ENCODE measurements at places on chromosomes 7 and 10. TPM values are rescaled to one million over a fixed set of nuclear protein-coding genes. Genes with fewer than 3 reads are reported as not detected.

The ZC3HAV1L gene
- 4.7 TPM for total RNA-seq

The FOXP2 gene
- 1.7 TPM for total RNA-seq

The FAM24B gene
- total RNA-seq: 1.6 TPM

The PTF1A gene
- total RNA-seq: not detected

DNA sequence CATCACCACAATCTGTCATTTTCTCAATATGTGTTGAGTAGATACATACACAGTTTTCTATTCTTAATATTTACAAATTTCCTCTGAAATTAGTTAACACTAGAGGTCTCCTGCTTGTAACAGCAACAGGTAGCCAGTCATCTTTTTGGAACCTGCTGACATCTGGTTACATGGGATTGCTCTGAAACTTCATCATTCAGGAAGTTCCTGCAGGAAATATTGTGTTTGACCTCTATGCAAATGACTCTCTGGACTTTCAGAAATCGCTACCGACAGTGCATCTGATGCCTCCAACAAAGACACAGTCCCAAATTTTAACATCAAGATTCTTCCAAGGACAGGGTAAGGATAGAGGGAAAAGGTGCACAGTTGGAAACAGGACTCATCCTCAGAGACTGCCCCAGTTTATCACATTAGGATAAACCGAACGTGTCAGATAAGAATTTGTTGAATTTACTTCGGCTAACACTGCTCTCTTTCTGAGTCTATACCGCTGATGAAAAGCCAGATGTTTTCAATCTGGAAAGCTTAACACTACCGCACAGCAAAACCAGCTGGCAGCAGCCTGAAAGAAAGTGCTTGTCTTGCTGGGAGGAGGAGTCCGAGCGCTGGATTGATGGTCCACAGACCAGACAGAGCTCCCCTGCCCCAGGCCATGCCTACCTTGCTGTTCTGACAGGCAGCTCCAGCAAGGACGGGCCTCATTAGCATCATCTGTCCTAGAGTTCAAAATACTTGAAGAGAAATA, 633.4 kb downstream of the PARD3 start:
- peak; percentile 70 for DNase-seq
- H3K27ac ChIP-seq: no peak overlapping the region
- 0 out of 2 replicates have a peak, but pooled peaks cover 1% of the 10 kb centered on the region for H3K4me1 ChIP-seq
- H3K36me3 ChIP-seq: no peaks in the 10 kb centered on the region
- H3K4me3 ChIP-seq: no peak overlapping the region

GRCh38 chr7:1872191-1873069, 202.4 kb downstream of the ELFN1 start:
- no peak overlapping the region for H3K4me3 ChIP-seq
- H3K36me3 ChIP-seq: peaks cover 2% of the 10 kb centered on the region
- no peaks in the 10 kb centered on the region for H3K4me1 ChIP-seq
- no peaks in the 10 kb centered on the region for H3K27me3 ChIP-seq
- no peak for DNase-seq
- no peak overlapping the region for H3K27ac ChIP-seq

DNA sequence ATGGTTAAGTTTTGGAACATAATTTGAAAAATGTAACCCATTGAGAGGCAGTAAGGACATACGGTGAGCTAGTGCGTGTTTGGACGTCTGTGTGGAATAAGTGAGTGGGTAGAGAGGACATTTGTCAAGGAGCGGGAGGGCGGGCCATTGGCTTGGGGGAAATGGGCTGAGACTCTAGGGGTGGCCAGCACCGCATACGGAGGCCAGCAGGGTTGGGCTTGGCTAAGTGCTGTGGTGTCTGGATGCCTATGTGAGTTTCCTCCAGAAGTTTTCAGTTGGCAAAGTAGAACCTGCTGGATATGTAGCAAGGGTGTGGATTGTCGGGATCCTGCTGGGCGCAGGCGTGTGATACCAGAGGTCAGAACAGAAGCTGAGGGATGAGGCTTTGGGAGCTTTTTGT, 103.0 kb downstream of the TCF7L2 start:
- peaks cover 20% of the 10 kb centered on the region for H3K4me1 ChIP-seq
- no peak overlapping the region for H3K4me3 ChIP-seq
- no peaks in the 10 kb centered on the region for H3K27me3 ChIP-seq

DNA sequence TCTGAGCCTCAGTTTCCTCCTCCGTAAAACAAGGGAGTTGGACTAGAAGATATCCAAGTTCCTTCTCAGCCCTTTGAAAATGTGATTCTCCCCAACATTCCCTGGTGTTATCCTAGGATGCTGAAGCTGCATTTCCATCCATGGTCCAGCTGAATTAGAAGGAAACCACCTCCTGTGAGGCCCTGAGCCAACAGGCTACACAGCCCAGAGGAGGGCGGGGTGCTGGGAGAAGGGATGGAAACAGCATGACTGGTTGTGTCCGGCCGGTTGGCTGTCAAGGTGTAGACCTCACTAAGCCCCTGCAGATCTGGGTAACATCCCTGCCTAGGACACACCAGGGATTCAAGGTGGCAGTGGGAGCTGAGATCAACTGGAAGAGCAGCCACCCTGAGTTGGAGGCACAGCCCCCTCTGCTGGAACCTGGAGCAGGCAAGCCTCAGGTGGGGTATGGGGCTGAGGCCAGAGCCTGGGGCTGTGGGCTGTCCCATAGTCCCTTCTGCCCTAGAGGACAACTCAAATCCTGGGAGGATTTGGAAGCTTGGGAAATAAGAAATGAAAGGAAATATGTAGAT, 72.0 kb downstream of the PAX2 start:
- H3K4me1 ChIP-seq: no peaks in the 10 kb centered on the region
- no peak overlapping the region for H3K4me3 ChIP-seq
- no peaks in the 10 kb centered on the region for H3K36me3 ChIP-seq
- H3K27me3 ChIP-seq: peaks cover 52% of the 10 kb centered on the region
- no peak overlapping the region for H3K27ac ChIP-seq
- no peak for DNase-seq

DNA sequence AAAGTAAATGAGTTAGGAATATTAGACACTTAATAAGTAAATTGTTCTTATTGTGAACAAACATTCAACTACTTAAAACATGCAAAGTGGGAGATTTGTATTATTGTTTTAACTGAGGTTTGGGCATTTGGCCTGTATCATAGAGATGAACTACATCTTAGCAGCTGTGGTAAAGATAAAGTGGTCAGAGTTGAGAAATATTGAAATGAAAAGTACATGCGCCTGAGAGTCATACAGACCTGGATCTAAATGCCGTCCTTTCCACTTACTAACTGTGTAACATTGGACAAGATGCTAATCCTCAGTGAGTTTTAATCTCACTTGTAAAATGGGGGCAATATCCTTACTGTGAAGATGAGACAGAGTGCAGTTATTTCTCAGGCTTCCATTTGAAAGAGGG, 74.5 kb downstream of the KMT2E start:
- H3K36me3 ChIP-seq: peaks cover 31% of the 10 kb centered on the region
- no peaks in the 10 kb centered on the region for H3K27me3 ChIP-seq
- no peak overlapping the region for H3K27ac ChIP-seq
- no peak for DNase-seq
- no peaks in the 10 kb centered on the region for H3K4me1 ChIP-seq

GRCh38 chr7:121537031-121537430, 140.9 kb upstream of the FAM3C start:
- H3K36me3 ChIP-seq: no peaks in the 10 kb centered on the region
- no peak overlapping the region for H3K4me3 ChIP-seq
- H3K27ac ChIP-seq: no peak overlapping the region
- DNase-seq: no peak
- H3K27me3 ChIP-seq: peaks cover 5% of the 10 kb centered on the region

DNA sequence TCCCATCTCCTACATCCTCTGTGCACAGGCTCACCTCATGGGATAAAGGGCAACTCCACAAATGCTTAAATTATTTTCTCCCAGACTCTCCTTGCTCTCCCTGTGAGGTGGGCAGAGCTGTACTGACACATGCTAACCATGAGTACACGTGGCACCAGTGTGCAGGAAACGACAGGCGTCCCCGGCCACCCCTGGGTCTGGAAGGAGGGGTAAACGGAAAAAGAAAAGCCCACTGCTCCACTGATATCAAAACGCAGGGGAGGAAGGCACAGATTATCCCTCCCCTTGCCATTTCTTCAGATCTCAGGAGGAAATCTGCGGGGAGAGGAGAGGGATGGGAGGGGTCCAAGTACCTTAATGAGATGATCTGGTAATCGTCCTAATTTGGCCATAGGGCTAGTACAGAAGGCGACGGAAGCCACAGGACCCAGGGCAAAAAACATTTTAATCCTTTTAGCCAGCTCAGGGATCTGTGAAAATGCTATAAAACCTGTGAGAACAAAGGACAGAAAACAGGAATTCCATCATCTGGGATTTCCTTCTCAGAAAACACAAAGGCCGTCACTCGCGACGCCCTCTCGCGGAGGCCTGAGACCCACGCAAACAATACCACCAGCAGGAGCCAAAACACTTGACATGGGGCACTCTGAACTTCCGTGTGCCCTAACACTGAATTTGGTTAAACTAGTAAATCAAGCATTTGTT, 17.8 kb upstream of the CH25H start:
- H3K4me3 ChIP-seq: no peak overlapping the region
- H3K27me3 ChIP-seq: no peaks in the 10 kb centered on the region
- H3K36me3 ChIP-seq: no peaks in the 10 kb centered on the region
- DNase-seq: no peak
- no peak overlapping the region for H3K27ac ChIP-seq
- no peaks in the 10 kb centered on the region for H3K4me1 ChIP-seq

DNA sequence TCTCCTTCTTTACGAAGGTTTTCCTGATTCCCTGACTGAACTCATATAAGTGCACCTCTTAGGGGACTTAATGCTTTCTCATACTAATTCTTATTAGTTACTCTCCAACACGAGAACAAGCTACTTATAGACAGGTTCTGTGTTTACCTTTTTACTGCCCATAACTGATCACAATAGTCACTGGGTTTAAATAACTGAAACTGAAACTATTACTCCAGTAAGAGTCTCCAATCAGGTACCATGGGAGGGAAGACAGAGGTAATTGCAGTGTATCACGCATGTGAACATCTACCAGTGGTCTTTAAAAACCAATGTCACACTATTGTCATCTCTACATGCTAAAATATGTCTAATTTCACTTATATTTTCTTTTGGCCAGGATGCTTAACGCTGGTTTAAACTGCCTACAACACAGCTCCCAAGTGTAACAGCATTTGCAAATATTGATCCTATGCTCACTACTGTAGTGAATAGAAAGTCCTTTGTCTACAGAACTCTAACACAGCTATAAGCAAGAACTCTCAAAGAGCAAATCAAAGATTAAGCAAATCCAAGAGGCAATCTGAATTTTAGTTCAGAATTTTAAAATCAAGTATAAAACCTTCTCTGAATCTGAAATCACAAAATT, 3.6 kb downstream of the GDI2 start:
- H3K36me3 ChIP-seq: peaks cover 6% of the 10 kb centered on the region
- no peak overlapping the region for H3K27ac ChIP-seq
- H3K27me3 ChIP-seq: no peaks in the 10 kb centered on the region

Measured in IMR-90 (cell line).